ENCODE measurements at places on chromosomes 11 and 22.

DNA sequence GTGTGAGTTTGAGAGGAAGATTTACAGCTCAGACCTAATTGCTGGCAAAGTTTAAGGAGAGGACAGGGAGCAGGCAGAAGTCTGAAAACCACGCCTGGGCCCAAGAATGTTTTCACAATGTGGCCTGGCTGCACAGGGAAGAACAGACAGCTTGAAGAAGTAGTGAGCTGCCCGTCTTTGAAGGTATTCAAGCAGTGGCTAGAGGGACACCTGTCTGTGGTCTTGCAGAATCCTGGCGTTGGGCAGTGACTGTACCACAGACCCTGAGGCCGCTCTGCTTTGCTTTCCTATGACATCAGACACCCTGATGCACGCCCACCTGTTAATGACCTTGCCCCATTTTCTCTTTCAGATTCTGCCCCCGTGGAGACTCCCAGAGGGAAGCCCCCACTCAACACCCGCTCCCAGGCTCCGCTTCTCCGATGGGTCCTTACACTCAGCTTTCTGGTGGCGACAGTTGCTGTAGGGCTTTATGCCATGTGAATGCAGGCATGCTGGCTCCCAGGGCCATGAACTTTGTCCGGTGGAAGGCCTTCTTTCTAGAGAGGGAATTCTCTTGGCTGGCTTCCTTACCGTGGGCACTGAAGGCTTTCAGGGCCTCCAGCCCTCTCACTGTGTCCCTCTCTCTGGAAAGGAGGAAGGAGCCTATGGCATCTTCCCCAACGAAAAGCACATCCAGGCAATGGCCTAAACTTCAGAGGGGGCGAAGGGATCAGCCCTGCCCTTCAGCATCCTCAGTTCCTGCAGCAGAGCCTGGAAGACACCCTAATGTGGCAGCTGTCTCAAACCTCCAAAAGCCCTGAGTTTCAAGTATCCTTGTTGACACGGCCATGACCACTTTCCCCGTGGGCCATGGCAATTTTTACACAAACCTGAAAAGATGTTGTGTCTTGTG lies 6.6 kb upstream of the MCM5 start:
- no peak for DNase-seq

- DNase-seq: no peak
Observed at GRCh38 chr11:12871241-12871640, 137.9 kb upstream of the RASSF10 start.

DNA sequence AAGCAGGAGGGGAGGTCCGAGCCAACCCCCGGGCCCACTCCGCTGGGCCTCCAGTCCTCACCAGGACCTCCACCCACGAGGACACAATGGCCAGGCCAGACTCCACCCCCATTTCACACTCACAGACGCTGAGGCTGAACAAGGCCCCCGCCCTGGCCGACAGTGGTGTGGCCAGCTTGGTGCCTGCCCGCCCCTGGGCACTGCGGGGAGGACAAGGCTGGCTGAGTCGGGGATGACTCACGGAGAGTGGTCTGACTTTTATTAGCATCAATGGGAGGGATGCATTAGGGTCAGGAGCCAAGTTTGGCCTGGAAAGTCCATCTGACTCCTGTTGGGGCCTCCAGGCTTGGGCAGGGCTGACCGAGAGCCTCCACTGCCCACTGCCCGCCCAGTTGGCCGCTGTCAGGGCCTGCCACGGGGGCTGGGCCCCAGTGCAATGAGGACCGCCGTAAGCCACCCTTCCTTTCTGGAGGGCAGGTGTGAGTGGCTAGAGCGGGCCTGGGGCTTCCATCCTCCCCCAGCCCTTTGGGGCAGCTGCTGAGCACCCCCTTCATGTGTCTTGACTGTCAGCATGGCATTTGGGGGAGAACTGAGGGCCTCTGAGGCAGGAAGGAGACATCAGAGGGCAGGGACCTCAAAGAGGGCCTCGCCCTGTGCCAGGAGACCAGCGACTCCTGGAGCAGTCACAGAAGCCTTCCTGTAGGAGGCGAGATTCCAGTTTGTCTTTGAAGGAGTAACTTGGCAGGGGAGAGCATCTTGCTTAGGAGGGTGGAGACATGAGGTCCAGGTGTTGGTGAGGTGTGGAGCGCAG lies 10.6 kb downstream of the TSPAN32 start:
- no peak for DNase-seq

- DNase-seq: no peak
Observed at GRCh38 chr11:117073539-117073938, 24.7 kb downstream of the SIK3 start.

DNA sequence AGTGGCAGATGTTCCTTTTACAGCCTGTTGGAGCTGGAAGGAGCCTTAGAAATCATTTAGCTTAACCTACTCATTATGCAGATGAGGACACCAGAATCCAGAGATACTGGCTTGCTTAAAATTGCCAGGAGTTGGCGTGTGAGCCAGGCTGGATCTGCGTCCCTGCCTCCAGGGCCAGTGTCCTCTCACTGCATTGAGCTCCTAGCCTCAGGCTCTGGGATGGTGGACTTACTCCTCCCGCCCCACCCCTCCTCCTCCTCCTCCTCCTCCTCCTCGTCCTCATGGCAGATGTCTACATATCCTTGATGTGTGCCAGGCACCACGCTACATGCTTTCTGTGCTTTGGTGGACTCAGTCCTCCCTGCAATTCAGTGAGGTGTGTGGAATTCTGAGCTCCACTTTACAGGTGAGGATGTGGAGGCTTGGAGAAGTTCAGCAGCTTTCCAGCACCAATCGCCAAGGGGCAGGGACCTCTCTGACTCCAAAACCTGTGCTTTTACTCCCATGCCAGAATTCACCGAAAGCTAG lies 24.1 kb downstream of the ADAMTS15 start:
- no peak for DNase-seq

- DNase-seq: no peak
Observed at GRCh38 chr11:44637487-44637886, 72.0 kb downstream of the CD82 start.

- peak; percentile 66 for DNase-seq
Observed at GRCh38 chr11:72585762-72586311, 88.4 kb downstream of the PDE2A start.

DNA sequence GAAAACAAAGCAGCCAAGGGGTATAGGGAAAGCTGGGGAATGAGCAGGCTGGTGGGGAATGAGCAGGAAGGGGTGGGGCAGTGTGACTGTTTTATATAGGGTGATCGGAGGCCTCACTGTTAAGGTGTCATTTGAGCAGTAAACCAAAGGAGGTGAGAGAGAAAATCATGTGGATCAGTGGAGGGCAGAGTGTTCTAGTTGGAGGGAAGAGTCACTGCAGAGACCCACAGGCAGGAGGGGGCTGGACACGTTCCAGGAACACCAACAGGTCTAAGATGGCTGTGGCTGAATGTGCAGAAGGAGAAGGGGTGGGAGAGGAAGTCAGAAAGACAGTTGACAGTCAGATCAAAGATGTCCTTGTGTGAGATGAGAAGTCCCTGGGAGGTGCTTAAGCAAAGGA lies 103.8 kb downstream of the ENTHD1 start:
- no peak for DNase-seq

DNA sequence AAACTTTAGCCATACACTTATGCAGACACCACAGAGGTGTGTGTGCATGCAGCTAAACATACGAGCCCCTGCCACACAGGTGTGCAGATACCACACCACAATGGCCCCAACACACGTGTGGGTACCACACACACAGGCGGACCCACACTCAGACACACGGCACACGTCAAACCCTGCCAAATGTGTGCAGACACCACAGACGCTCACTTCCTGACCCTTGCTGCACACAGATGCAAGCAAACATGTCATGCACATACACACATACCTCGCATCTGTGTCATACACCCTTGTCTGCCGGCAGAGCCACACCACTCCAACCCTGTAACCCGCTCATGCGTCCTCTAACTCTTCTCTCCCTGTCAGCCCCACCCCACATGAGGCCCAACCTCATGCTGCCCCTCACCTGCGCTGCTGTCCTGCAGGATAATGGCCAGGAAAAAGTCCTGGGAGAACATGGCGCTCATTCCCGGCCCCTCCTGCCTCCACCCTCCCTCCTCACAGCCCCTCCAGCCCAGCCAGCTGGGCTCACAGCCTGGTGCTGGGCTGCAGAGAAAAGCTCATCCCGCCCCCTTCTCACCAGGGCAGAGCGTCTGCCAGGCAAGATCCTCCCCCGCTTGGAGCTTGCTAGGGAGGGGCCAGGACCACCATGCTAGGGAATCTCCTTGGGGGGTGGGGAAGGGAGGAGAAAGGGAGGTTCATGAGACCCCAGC lies 14.2 kb downstream of the SMPD1 start:
- no peak for DNase-seq

DNA sequence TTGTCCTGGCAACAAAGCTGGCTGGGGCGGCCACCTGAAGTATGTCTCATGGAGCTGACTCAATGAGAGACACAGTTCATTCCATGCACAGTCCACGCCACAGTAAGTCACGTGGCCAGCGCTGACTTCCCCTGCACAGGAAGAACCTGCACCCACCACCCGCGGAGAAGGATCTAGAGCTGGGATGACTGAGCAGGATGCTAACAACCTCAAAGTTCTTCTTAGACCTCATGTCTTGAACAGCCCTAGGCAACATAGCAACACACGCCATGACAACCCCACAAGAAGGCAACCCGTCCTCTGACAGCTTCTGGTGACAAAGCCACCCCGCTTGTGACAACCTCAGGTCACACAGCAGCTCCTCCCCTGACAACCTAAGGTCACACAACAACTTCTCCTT lies 76.9 kb upstream of the B3GAT1 start:
- DNase-seq: no peak

DNA sequence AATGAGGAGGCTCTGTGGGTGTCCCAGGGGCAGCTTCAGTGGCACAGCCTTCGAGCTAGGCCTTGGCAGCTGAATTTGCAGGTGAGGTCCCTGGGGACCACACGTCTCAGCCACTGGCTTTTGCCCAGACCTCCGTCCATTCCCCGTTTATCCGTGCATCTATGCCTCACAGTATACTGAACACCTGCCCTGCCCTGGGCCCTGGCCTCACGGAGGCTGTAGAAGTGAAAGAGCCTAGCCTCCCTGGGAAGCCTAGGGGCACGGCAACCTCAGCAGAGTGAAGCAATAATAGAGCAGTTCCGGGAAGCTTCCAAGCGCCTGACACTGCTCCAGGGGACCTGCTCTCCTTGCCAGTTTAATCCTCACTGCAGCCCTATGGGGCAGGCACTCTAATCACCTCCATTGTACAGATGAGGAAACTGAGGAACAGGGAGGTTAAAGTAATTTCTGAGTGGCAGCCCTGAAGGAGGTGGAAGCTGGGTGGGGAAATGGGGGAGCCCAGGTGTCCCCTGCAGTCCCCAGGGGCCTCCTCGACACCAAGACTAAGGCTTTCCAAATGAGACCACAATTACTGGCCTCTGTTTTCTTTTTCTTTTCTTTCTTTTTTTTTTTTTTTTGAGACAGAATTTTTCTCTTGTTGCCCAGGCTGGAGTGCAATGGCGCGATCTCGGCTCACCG lies 2.7 kb upstream of the NFAM1 start:
- peak; percentile 39 for DNase-seq

DNA sequence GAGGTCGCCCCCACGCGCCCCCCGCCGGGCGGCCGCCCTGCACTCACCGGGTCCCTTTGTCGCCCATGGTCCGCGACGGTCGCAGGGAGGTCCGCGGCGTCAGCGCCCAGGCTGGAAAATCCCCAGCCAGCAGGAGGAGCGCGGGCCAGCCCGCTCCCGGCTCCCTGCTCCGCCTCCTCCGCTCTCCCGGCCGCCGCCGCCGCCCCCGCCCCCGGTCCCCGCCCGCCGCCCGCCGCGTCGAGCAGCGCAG lies at the start of gene ARRB1:
Gene ARRB1 (minus strand): TSS at position 121 of the 250 bp plus-strand sequence. CDS start 54 bp downstream, at position 67.
- DNase-seq: no peak

- peak; percentile 76 for DNase-seq
Observed at GRCh38 chr11:46006418-46007070, 84.1 kb downstream of the LARGE2 start.

DNA sequence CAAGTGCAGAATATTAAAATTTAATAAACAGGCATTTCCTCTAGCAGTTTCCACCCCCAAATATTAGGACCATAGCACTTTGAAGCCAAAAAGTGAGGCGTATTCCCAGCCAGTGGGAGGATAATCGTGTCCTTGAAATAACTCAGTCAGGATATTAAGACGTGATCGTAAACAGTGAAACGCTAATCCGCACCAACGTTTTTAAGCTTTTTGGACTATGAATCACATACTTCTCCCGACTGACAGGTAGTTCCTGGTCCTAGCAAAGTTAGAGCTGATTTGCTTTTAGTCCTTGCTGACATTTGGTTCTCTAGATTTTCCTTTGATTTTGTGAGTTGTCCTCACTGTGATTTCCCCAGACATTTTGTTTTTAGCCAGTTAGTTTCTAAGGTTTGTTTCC lies 197.1 kb upstream of the ARHGAP20 start:
- no peak for DNase-seq
